ENCODE measurements at places on chromosomes 12 and 14. TPM values are rescaled to one million over a fixed set of nuclear protein-coding genes. Genes with fewer than 3 reads are reported as not detected.

Gene ACIN1
- 151 TPM for total RNA-seq

Gene KIF5A
- 14.2 TPM for total RNA-seq

Gene PRH2
- not detected for total RNA-seq

Gene CBLN3
- 0.44 TPM for total RNA-seq

Gene SLC25A47
- 0.25 TPM for total RNA-seq

Gene ASPG
- total RNA-seq: not detected

Gene GPR84
- total RNA-seq: not detected

Gene ADAM21
- total RNA-seq: not detected

Gene CCDC196
- not detected for total RNA-seq

Gene ABHD4
- total RNA-seq: 9.5 TPM

DNA sequence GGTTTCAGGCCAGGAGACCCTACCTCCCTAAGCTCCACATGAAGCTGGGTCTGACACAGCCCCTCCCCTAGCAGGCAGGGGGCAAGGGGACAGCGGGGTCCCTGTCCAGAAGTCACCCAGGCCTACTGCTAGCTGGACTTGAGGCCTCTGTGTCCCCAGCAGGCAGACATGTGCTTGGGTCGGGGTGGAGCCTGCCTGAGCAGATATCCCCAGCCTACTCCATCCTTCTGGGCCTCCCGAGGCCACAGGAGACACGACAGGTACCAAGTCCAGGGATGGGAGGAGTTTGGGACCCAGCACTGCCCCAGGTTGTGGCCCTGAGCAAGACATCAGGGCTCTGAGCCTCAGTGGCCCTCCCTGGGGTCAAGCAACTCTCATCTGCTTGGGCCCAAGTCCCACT is 105.2 kb upstream of the EIF5 start:
- no peak for DNase-seq

- no peak for DNase-seq
Observed at GRCh38 chr14:27320261-27320660, 722.4 kb upstream of the NOVA1 start.

GRCh38 chr12:88643685-88644084 is 63.4 kb upstream of the KITLG start:
- DNase-seq: no peak

GRCh38 chr12:64452559-64453329 is 824 bp downstream of the TBK1 start:
- peak; percentile 50 for DNase-seq

GRCh38 chr12:2165927-2166326 is 113.1 kb downstream of the CACNA1C start:
- DNase-seq: no peak

DNA sequence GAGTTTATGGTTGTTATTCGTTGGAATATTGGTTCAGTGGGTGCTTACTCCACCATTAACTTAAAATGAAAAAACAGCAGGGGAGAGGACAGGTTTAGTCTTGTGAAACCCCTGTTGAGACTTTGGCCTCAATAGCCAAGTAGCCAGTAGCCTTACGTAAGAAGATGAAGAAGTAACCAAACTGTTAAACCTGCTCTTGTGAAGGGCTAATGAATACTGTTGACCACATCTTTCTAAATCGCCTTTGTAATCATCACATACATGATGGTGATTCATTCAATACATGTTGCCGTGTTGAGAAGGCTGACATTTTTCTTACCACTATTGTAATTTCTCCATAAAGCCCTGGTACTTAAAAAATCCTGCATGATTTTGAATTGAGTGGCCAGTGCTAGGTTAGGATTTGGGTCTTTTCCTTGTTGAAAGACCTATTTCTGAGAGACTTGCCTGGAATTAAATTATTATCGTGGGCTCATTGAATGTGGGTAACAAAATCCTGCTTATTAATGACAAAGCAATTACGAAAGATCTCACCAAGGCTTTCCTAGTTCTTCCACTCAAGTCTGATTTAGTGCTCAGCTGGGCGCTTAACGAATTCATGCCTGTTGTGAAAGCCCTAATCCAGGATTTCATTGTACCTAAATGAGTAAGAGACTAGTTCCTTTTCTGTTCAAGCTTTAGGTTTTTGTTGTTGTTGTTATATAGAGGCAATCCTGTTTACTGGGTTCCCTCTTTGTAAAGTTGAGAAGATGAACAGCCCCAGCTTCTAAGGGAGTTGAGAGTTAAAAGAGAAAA is 333.1 kb downstream of the FUT8 start:
- no peak for DNase-seq

DNA sequence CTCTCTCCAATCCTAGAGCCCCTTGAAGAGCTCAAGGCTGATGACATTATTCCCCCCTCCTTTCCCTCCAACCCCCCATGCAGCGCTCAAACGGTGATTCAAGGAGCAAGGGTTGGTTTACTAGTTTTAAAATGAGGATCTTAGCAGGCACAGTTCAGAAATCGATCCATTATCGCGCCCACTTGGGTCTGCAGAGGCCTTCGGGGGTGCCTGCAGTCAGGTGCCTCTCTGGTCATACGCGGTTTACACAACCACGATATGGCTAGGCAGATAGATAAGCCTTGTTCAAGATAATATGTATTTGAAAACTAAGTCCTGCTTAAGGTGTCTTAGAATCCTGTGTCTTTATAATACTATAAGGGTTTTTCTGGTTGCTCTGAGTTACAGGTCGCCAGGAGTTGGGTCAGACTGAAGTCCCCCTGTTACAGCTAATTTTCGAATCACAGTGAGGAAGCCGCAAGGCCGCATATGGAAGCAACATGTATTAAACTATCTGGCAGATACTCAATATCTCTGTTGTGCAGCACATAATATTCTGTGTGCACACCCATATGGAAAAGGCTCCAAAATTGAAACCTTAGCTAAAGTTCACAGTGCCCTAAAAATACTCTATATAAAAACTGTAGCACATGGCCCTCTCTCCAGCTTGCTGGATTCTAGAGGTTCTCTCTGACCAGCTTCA is 10.0 kb downstream of the BHLHE41 start:
- DNase-seq: no peak

DNA sequence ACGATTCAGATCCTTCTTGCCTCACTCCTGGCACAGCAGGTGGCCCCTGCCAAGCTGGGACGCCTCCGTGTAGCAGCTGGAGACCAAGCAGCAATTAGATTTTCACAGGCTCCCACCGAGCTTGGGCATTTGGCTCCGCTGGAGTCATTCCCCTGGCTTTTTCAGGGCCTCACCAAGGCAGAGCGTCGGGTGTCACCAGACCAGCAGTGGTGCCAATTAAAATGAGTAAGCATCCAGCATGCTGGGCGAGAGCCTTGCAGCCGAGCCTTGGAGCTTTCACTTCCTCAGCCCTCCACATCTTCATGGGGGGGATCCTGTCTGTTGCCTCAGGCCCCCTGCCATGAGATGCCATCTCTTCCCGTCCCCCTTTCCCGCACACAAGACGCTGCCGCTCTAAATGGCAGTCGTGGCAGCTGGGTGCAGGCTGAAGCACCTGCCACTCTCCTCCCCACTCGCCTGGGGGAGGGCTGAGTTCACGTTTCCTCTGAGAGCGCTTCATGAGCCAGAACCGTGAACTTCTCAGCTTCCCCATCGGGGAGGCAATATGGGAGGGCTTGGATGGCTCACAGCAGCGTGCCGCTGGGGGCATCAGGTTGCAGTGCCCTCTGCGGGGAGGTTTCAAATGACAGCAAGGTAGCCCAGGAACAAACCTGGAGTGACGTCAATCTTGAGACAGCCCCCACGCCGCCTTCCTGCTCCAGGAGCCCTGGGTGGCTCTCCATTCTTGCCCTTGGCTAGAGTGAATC is 11.7 kb downstream of the TPCN1 start:
- DNase-seq: no peak

DNA sequence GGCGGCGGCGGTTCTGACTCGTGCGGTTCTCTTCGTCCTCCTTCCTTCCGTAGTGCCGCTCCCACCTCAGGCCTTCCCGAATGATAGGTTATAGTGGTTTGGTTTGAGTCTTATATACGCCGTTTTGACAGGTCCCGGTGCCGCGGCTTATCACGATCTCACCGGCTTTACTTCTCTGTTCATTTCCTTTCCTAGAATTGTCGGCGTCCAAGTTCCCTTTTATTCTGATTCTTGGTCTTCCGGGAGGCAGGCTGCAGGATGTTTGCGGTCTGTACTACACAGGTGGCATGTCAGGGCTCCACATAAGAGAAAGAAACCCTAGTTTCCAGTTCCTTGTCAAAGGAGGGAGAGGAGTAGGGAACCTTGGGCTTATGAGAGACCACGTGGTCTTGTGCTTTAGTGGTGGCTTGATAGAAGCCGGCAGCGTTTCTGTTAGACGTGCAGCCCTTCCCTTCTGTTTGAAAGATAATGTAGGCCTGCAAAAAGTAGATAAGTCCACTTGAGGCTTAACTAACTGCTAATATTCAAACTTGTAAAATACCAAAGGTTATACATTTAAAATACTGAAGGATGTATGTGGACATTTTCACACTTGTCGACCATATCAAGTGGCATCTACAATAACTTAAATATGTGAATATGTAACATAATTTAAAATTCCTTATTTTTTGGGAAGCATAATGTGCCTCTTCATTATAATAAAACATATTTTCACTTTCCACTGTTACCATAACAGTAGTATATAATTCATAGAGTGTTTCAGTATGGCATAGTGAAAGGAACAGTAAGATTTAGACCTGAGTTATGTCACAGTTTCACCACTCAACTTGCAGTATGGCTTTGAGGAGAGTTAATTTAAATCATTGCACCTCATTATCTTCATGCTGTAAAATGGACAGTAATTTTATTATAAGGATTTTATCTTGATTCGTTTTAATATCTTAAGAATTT is 804 bp downstream of the USP15 start:
- DNase-seq: peak; percentile 54

DNA sequence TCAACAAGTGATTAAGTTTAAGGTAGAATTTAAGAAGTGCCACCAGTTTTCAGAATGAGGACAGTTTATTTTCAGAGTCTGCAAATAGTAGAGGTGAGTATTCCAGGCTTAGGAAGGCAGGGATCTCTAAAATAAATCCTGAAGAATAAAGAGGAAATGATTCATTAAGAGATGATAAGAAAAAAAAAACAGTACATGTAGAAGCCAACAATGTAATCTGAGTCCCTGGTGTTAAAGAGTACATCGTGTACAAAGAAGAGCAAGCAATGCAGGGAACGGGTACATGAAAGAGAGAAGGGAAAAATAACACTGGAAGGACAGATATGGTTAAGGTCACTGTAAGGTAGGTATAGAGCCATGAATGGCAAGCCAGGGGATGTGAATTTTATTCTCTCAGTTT is 95.2 kb upstream of the FOXG1 start:
- DNase-seq: no peak

- peak; percentile 5 for DNase-seq
Observed at GRCh38 chr14:55160989-55161388, 30.4 kb downstream of the DLGAP5 start.

- no peak for DNase-seq
Observed at GRCh38 chr12:5388581-5389535, 43.0 kb upstream of the NTF3 start.

DNA sequence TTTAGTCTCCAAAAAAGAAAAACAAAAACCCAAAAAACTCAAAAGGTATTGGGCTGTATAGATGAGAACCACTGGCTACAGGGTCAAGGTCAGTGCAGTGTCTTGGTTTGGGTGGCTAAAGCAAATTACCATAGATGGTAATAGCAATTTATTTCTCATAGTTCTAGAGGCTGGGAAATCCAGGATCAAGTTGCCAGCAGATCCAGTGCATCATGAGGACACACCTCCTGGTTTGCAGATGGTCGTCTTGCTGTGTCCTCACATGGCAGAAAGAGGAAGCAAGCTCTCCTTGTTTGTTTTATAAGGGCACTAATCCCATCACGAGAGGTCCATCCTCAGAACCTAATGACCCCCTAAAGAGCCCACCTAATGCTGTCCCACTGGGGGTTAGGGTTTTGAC is 11.2 kb downstream of the COX14 start:
- no peak for DNase-seq

GRCh38 chr12:77830583-77831351 is at the start of gene NAV3:
Gene NAV3 (plus strand): TSS chr12:77830894. CDS start chr12:77831462, 568 bp downstream.
- no peak for DNase-seq

DNA sequence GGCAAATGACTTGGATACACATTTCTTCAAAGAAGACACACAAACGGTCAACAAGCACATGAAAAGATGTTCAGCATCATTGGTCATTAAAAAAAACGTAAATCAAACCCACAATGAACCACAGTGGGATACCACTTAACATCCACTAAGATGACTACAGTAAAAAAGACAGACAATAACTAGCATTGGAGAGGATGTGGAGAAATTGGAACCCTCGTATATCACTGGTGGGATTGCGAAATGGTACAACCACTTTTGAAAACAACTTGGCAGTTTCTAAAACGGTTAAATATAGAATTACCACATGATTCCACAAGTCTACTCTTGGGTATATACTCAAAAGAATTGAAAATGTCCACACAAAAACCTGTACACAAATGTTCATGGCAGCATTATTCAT is 25.2 kb upstream of the PPFIBP1 start:
- no peak for DNase-seq

DNA sequence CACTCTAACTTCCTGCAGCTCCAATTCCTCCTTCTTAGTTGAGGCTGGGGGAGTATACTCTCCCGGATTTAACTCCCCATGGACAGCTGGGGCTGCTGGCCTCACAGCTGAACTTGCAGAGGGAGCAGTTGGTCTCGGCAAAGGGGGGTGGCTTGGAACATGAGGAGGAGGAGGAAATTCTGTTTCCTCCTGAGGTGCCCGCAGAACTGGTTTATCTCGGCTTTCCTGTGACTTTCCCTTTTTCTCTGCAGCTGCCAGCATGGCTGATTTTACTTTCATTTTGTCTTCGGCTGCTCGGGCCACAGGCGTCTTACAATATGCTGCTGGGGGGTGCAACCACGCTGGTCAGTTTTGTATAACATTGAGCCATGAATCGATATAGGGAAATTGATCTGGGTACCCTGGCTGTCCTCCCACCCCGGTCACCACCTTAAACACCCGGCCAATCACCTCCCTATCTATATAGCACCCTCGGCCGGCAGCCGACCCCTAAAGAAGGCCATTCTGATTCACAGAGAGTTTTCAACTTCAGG is 1317.6 kb downstream of the TMEM121 start:
- DNase-seq: no peak

DNA sequence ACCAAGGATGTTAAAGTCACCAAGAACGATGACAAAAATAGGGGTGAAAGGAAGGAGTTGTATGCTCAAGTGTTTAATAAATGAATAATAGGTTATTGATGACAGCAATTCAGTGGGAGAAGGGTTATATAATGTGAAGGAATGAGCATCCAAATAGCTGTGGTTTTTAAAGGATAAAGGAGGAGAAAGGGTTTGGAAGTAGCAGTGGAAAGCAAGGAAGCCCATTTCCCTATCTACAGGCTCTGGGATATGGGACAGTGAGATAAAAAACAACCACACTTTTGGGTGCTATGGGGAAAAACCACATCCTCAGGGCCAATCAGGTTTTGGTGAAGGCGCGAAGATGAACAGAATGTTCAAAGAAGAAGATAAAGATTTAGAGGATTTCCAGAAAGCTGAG is 258.6 kb downstream of the ZFP36L1 start:
- no peak for DNase-seq

- DNase-seq: peak; percentile 74
Observed at GRCh38 chr12:5200278-5201087, 156.8 kb downstream of the KCNA5 start.

GRCh38 chr12:38745601-38746000 is 159.8 kb downstream of the CPNE8 start:
- DNase-seq: no peak

GRCh38 chr12:113673458-113674238 is 202.0 kb upstream of the LHX5 start:
- peak; percentile 22 for DNase-seq
